Stimulated activated CD4-positive, alpha-beta T cell treated with anti-CD3 and anti-CD28 coated beads, Interleukin-1b, Interleukin-23, amount 100 ng/mL, for 24 hours (primary cell): ENCODE measurements at places on chromosomes 13 and 19.

GRCh38 chr19:5392486-5392885 is 51.9 kb upstream of the PTPRS start:
- no peak for DNase-seq

DNA sequence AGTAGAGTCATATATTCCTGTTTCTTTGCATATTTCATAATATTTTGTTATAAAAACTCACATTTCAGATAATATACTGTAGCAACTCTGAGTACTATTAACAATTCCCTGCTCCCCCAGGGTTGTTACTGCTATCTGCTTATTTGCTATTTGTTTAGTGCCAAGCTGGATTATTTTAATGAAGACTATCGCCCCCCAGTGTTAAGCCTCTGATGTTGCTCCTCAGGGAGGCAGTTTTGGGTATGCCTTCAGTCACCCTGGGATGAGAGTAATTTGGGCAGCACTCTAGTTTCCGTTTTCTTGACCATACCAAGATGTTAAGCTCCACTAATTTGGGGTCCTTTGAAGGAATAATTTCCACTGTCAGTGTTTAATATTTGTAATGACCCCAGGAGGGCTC is 46.0 kb downstream of the MICU2 start:
- DNase-seq, result no peak

- no peak for DNase-seq
Observed at GRCh38 chr13:110233181-110233950, 73.6 kb downstream of the COL4A1 start.

- DNase-seq, result no peak
Observed at GRCh38 chr19:38978326-38978689, 2.8 kb upstream of the FBXO17 start.

GRCh38 chr13:72062566-72062965 is 195.6 kb upstream of the DACH1 start:
- DNase-seq, result no peak

DNA sequence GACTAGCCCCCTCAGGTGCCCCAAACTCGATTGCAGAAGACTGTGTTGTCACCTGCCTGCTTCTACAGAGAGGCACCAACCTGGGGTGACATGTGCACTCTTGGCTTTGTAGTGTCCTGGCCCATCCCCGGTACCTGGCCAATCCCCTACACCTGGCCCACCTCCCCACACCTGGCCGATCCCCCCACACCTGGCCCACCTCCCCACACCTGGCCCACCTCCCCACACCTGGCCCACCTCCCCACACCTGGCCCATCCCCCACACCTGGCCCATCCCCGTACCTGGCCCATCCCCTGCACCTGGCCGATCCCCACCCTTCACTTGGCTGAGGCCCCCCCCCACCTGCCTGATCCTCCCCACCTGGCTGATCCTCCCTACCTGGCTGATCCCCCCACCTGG is 25.4 kb downstream of the ATP11A start:
- DNase-seq, result no peak

DNA sequence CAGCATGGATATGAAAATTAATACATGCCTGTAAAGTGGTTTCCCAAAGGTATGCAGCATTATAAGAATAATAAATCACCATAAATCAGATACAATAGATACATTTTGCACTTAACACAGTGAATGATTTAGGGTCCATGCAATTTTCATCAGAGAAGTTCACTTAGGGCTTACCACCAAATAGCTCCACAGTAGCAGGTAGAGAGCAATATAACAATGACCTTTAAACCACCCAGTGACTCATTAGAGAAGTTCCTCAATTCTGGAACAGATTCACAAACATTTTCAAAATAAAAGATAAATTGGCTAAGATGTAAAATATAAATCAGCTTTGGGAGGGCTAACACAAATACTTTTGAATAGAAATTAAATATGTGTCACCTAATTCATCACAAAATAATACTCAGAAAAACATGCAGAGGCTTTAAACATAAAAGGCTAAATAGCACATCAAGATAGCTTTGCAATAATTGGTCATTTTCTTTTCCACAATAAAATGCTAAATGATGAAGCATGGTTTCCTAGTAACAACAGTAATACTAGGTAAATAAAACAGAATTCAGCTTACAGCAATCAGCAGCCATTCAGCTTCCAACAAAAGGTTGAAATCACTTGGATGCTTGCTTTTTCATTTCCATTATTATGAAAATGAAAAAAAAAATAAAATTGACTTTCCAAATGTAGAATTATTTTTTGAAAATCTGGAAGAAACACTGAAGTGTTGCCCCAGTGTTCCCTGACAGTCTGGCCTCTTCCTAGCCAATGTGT is 84.3 kb upstream of the NBEA start:
- DNase-seq, result no peak

- no peak for DNase-seq
Observed at GRCh38 chr19:31340042-31341025, 8.9 kb downstream of the TSHZ3 start.

GRCh38 chr13:30859326-30859725 is 46.7 kb upstream of the MEDAG start:
- no peak for DNase-seq

DNA sequence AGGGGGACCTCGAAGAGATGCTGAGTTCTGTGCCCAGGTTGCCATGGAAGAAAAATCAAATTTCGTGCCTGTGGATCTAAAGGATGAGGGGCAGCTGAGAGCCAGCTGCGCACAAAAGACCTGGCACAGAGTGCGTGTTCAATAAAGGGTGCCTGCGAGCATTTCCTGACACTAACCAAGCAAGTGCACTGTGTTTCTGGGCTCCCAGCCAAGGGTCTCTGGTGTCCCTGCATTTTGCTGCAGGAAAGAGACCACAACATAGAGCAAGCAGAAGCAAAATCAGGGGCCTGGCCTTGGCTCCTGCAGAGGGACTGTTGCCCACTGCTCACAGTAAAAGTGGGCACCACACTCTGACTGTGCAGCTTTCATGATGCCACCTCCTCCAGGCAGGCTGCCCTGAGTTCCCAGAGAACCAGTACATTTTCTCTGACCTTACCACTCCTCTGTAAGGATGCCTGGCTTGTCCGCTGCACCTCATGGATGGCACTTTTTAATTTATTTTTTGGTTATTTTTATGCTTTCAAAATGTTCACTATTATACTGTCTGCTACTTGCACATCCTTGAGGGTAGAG is 70.8 kb upstream of the GPR12 start:
- DNase-seq, result no peak

DNA sequence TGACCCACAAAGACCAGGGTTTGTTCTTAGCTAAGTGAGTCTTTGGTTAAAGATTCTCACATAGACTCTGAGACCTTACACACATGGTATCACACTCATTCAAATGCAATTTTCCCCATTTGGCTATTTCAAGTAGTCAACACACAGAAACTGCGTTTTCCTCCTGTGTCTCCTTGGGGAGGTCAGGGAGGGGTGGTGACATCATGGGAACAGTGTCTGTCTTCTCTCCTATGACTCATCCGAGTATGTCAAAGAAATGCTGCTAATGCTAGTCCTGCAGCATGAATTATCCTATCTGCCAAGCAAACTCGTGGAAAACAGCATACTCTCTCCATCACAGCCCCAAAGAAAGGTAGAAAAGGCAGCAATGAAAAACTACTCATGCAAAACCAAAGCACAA is 100.2 kb downstream of the ENOX1 start:
- DNase-seq, result no peak

GRCh38 chr13:26112843-26113242 is 61.0 kb upstream of the SHISA2 start:
- DNase-seq, result no peak

DNA sequence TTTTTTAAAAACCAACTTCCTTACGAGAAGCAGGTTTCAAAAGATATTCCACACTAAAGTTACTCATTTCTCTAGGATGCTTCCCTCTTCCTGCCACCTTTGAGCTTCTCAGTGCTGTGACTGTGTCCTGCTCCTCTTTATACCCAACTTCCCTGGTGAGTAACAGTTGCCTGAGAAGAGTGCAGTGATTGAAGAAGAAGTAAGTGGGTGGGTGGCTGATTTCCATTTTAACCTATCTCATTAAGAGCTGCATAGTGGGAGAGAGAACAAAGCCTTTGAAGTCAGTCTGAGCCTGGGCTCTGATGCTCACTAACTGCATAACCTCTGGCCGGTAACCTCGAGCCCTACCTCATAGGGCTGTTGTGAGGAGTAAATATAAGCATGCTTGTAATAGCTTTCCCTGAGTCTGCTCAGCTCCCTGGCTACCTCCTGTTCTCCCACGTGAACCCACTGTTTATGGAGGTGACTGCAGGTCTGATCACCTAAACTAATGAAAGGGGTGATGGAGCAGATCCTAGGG is 977.3 kb downstream of the UQCRFS1 start:
- no peak for DNase-seq

DNA sequence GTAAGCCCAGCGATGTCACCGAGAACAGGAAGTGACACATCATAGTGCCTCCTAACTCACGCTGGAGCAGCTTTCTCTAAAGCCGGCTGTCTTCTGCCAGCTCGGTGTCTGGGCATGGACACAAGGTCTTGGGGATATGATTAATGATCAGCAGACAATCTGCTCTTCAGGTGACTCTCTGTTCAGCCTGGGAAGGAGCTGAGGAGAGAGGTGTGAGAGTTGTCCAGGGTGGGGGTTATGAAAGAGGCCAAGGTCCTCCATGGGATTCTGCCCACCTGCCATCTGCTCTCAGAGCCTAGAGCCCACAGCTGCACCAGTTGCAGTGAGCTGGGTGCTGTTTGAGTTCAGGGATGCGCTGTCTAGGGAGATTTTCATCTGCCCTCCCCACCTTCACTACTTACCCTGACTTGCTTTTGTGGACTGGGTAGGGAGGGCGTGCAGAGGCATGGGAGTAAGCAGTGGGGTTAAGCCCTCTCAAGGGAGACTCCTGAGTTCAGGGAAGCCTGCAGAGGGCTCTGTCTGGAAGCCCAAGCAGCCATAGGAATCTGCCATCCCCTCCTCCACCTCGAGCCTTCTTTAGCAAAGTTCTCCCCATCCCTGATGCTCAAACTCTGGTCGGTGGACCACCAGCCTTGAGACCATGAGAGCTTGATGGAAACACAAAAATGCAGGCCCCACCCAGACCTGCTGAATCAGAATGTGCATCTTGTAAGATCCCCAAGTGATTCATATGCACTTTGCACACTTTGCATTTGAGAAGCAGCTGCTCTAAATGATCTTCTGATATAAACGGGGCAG is 539.7 kb downstream of the RFC3 start:
- DNase-seq, result no peak

DNA sequence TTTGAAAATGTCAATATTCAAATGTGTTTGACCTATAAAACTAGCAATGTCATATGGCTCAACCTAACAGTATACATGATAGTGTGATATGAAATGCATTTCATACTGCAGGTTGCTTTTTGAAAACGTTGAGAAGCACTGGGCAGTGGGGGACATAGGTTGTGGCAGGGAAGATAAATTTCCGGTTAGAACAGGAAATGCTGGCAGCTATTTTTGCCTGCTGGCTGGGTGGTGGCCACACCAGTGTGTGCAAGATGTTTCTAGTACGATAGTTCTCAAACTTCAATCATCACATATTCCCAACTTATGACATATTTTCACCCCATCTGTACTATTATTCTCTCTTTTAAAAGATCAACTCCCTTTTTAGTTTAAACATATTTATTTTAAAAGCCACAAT is 17.2 kb downstream of the FXYD5 start:
- DNase-seq, result no peak

GRCh38 chr13:78603240-78603957 is at the start of gene POU4F1:
Gene POU4F1 (minus strand): TSS chr13:78603552. CDS start chr13:78603326, 226 bp downstream.
- no peak for DNase-seq

- DNase-seq, result no peak
Observed at GRCh38 chr13:76043874-76044273, 407.7 kb downstream of the LMO7 start.

DNA sequence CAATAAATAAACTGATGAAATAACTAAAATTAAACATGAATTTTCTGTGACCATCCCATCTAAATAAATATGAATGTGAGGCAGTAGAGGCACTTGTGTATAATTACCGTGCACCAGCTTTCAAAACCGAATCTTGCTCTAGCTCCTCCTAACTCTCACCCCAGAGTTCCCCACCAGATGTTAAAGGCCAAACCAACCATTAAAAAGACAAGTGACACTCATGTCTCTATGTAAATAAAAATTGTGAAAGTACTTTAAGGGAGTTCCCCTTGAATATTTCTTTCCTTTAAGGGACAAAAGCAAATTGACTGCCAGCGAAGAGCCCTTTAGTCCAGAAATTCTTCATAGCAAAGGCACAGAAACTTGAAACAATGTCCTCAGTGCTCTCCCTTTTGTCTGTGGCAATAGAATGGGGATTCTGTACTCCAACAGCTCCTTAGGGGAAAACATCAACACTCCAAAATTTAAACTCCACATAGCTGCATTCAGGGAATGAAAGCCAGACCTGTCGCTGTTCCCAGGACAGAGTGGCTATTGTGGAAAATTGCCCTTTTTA is 101.7 kb upstream of the SOX21 start:
- no peak for DNase-seq

DNA sequence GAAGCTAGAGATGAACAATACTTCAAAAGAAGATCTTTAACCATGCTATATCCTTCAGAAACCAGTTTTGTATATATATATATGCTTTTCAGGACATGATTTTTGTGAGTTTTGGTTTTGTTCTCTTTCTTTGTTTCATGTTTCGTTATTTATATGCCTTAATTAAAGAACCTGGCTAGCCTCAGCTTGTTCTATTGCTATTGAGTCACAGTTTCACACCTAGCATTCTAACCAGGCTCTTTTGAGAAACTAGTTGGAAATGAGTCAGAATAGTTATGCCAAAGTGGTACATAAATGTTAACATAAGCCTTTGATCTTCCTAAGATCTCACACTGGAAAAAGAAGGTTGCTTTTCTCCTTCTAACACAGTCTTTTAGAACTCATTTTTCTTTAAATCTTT is 1925.2 kb downstream of the OLFM4 start:
- no peak for DNase-seq

DNA sequence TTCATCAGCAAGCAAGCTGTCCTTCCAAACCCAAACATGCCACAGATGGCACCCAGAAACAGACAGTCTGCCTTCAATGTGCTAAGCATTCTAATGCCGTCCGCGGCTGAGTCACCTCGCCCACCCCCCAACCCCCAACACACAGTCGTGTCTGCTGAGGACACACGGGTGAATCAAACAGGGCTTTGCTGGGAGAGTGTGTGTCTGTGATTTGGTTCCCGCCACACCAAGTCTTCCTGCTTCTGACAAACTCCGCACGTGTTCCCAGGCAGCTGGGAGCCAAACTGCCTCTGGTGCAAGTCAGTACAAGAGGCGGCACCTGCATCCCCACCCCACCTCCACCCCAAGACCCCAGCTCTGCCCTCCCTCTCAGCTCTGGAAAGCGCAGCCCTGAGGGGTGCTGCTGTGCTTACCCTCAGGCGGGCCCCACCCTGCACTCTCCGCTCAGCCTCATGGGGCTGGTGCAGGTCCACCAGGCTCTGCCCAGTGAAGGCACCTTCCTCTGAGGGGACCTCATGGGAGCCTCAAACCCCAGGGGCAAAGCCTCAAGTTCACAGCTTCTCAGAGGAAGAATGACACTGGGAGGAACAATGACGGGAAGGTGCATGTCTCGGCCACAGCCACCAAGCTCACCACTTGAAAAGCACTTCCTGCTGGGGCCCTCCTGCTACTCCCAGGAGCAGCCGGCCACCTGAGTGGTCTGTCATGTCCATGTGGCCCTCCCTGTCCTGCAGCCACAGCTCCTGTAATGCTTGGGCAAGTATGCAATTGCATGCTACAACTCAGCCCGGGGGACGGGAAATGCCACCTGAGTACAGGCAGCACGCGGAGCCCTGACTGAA is 15.0 kb upstream of the SLC35E1 start:
- DNase-seq, result no peak
